ENCODE measurements at places on chromosomes 2 and 18.

GRCh38 chr2:100944617-100945432 lies 57.3 kb upstream of the RPL31 start:
- peak; percentile 67 for DNase-seq

DNA sequence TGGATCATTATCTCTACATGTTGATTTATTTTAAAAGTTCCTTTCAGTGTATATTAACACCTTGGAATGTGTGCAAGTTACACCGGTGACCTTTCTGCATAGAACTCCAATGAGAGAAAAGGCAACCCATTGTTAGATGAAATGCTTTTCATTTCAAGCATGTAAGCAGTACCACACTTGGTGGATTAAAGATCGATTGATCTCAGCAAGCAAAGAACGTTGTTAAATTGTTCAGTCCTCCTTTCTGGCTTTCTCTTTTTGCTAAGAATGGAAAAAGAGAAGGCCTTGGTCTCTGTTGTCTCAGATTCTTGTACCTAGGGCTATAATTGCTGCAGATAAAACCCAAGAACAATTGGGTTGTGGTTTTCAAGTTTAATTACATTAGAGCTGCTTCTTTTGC lies 843.0 kb downstream of the DPP10 start:
- no peak for DNase-seq

DNA sequence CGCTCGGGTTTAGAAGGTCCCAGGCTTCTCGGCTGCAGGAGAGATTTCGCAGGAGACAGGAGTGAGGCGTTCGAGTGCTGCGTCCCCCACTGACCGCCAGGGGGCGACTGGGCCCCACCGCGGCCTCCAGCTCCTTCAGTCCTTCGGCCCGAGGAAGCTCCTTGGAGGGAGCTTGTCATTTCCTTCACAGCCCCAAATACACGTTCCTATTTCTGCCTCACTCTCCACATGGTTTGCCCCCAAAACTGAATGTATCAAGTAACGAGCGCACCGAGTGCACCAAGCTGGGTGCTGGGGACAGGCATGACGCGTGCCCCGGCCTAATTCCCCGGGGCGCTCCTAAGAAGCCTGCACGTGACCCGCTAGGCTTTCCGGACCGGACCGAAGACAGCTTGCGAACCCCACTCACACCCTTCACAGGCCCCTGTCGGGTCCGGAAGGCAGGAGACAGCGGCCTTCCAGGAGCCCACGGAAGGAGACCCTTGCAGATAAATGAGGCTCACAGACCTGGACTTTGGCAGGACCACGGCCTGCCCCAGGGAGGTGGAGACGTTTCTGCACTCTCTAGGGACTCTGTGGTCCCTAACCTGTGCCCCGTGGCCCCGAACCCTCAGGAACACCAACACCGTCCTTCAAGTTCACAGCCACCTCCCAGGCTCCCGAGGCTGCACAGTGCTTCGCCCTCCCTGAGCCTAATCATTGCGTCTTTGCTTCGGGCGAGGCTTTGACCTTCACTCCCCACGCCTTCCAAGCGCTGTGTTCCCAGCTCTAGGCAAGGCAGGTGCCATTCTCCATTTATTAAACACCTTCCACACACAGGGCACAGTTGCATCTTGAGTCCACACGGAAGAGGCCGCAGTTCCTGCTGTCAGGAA lies 13.0 kb upstream of the FAHD2A start:
- peak; percentile 24 for DNase-seq

GRCh38 chr2:54949431-54949830 lies 100.8 kb downstream of the RTN4 start:
- no peak for DNase-seq

- no peak for DNase-seq
These were observed 232.0 kb downstream of the SH3BP4 start for GRCh38 chr2:235183786-235184185.

- DNase-seq, result no peak
These were observed 20.8 kb downstream of the CNTNAP5 start for GRCh38 chr2:124045894-124046293.

DNA sequence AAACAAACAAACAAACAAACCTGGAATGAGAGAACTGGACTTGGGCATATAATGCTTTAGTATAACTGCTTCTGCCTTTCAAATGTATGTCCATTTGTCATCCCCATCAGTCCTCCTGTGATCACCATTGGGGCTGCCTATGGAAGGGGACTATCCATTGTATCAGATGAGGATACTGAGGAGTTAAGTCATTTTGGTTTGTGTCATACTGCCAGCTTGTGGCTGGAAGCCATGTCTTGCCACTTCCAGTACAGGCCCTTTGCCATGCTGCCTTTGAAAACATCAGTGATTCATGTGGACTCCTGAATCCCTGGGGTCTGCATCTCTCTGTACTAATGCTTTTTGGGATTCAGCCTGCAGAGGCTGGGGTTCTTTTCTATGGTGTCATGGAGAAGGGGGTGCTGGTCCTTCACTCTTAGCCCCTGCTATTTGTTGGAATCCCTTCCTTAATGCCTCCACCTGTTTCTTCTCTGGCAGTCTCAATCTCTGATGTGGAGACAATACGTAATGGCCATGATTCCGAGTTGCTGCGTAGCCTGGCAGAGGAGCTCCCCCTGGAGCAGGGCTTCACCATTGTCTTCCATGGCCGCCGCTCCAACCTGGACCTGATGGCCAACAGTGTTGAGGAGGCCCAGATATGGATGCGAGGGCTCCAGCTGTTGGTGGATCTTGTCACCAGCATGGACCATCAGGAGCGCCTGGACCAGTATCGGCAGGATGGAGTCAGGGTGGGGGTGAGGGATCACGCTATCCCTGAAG lies 10.6 kb downstream of the PLCD4 start:
- DNase-seq, result no peak

- DNase-seq, result no peak
These were observed 117.3 kb upstream of the SEC11C start for GRCh38 chr18:59022167-59022945.

- no peak for DNase-seq
These were observed 233.2 kb downstream of the ACKR3 start for GRCh38 chr2:236802862-236803261.

DNA sequence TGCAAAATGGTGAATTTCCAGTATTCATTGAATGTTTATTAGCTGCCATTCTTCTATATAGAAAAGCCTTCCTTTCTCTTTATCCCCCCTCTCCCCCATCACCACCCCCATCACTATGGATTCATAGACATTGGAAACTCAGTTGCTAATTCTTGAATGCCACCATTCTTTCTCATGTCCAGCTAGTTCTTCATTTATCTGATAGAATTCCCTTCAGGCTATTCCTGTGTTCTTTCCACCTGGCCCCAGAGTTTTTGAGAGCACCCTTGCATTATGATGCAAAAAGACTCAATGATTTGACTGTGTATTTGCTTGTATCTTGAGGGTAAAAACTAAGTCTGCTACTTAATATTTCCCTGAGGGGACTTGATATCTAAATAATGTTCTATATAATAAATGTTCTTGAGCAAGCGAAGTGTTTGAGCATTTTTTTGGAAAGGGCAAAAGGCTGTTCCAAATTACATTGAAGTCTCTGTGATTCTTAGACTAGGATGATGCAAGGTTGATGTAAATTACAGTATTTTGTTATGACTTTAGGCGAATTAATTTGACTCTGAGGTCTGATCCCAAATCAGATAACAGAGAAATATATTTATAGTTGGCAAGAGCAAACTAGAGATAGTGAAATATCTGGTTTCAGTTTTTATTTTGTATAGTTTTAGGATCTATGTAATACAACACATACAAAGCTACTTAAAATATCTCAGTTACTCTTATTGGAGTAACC lies 18.8 kb upstream of the SOS1 start:
- no peak for DNase-seq

DNA sequence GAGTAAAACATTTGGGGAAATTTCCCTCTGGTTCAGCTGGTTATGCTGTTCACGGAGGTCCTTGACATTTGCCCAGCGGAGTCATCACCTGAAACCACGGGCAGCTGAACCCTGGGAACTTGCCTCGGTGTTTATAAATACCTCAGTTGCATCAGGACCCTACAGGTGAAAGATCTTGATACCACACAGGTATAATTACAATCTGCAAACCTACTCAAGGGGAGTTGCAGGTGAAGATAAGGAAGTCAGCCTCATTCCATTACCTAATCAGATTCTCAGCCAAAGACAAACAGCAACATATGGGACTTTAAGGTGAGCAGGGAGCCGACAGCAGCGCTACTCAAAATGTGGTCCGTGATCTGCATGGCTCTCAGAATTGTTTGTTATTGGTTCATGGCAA lies 37.0 kb upstream of the ATIC start:
- DNase-seq, result no peak

GRCh38 chr2:75627902-75628504 lies 18.6 kb upstream of the MRPL19 start:
- DNase-seq, result peak; percentile 37

- no peak for DNase-seq
These were observed 27.6 kb downstream of the PLEKHB2 start for GRCh38 chr2:131132729-131133128.

DNA sequence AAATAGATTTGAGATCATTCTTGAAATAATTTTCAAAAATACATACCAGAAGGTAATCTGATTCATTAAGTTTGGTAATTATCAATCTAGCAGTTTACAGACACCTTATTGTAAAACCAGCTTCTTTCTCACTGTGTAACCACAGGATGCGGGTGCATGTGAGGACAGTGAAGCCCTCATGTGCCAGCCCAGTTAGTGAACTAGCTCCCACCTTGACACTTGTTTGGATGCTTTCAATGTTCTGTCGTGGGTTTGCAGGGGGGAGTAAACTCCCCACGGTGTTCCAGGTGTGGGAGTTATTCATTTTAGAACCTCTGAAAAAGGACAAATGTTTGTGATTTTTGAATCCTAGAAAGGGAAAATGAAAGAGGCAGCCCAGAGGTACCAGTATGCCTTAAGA lies 59.0 kb downstream of the WDSUB1 start:
- no peak for DNase-seq

DNA sequence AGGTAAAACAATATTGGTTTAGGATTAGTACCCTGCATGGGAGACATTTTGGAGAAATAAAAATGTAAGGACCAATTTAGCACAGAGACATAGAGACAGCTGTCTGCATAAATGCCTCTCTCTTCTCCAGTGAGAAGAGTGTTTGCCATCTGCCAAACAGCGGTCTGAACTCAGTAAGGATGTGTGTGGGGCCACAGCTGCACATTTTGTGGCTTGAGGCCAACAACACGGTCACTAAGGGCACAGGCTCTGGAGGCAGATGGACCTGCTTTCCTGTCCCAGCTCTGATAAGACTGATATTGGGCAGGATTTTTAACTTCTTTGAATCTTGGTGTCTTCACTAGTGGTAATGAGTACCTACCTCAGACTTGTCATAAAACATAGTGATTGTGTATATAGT lies 10.2 kb downstream of the ZBTB14 start:
- DNase-seq, result no peak

- no peak for DNase-seq
These were observed 79.7 kb downstream of the EHBP1 start for GRCh38 chr2:62785216-62785615.

DNA sequence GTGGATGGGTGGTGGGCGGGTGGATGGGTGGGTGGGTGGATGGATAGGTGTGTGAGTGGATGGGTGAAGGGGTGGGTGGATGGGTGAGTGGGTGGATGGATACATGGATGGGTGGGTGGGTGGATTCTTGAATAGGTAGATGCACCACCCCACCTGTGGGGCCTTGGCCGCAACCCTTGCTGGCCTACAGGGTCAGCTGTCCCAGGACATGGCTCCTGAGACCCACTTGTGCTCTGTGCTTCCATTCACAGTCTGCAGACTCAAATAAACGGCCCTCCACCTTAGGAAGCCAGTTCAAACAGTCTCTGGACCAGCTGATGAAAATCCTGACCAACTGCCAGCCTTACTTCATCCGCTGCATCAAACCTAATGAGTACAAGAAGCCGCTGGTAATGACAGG lies 54.4 kb downstream of the MYO7B start:
- no peak for DNase-seq

GRCh38 chr2:181138816-181139215 lies 158.4 kb downstream of the UBE2E3 start:
- DNase-seq, result no peak
